Smooth muscle cell of trachea (primary cell): ENCODE measurements at places on chromosomes 13 and 19. TPM values are rescaled to one million over a fixed set of nuclear protein-coding genes. Genes with fewer than 3 reads are reported as not detected.

RNF113B gene
- not detected in 2 replicates for total RNA-seq

PDE4C gene
- total RNA-seq = 0.87 and 6.0 TPM in 2 replicates

NCAN gene
- under 0.01 TPM in 2 replicates for total RNA-seq

KRTDAP gene
- not detected in 2 replicates for total RNA-seq

ZNF723 gene
- total RNA-seq = not detected in 2 replicates

HSD17B14 gene
- 6.0 TPM in 2 replicates for total RNA-seq

ALG5 gene
- 30.9 and 47.6 TPM in 2 replicates for total RNA-seq

MKNK2 gene
- total RNA-seq = 83.2 and 326 TPM in 2 replicates

ZNF580 gene
- total RNA-seq = 4.2 and 6.3 TPM in 2 replicates

GIPR gene
- total RNA-seq = 0.29 TPM in 1 of 2 replicates, not detected in the other

PNMA8A gene
- 2.5 and 17.3 TPM in 2 replicates for total RNA-seq

PLIN4 gene
- 0.73 and 8.9 TPM in 2 replicates for total RNA-seq

CYP2A6 gene
- total RNA-seq = not detected in 2 replicates

SIX5 gene
- 11.2 and 18.9 TPM in 2 replicates for total RNA-seq

ZNF701 gene
- total RNA-seq = 14.1 and 16.1 TPM in 2 replicates

DENND1C gene
- total RNA-seq = not detected in 2 replicates

UNC13A gene
- total RNA-seq = under 0.01 and 0.50 TPM in 2 replicates

SMIM44 gene
- total RNA-seq = not detected in 2 replicates

ZNF208 gene
- total RNA-seq = 0.33 and 0.73 TPM in 2 replicates

ALOX5AP gene
- 0.29 and 0.50 TPM in 2 replicates for total RNA-seq

ZNF677 gene
- 17.4 and 18.8 TPM in 2 replicates for total RNA-seq
